ENCODE measurements at places on chromosomes 3 and 15.

DNA sequence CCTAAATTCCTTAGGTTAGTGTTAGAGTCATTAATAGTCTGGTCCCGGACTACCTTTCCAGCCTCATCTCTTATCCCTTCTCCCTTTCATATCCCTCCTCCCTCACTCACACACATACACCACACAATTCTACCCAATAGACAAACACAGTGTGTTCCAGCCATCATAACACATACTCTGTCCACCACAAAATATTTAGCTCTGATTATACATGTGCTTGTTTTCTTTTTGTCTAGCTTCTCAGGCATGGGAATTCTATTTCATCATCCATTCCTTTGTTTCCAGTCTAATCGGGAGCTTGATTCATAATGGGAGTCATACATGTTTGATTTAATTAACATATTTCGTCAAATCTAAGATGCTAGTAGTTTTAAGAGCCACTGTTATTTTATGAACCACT is 161.8 kb upstream of the BFSP2 start:
- DNase-seq = no peak

DNA sequence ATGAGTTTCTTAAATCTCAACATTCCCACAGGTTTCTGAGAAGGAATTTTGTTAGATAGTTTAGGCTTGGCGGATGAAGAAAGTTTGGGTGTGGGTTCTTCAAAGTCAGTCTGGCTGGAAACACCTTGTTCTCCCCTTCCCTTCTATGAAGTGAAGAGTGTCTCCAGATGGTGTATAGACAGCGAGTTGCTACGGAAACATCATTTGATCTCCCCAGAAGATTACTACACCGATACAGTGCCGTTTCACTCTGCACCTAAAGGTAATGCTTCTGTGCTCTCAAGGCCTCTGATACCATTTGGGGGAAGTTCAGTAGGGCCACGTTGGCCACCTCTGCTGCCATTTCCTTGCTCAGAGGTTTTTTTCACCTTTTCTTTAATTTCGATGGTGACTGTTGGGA is 20.6 kb downstream of the DLEC1 start:
- DNase-seq = no peak

DNA sequence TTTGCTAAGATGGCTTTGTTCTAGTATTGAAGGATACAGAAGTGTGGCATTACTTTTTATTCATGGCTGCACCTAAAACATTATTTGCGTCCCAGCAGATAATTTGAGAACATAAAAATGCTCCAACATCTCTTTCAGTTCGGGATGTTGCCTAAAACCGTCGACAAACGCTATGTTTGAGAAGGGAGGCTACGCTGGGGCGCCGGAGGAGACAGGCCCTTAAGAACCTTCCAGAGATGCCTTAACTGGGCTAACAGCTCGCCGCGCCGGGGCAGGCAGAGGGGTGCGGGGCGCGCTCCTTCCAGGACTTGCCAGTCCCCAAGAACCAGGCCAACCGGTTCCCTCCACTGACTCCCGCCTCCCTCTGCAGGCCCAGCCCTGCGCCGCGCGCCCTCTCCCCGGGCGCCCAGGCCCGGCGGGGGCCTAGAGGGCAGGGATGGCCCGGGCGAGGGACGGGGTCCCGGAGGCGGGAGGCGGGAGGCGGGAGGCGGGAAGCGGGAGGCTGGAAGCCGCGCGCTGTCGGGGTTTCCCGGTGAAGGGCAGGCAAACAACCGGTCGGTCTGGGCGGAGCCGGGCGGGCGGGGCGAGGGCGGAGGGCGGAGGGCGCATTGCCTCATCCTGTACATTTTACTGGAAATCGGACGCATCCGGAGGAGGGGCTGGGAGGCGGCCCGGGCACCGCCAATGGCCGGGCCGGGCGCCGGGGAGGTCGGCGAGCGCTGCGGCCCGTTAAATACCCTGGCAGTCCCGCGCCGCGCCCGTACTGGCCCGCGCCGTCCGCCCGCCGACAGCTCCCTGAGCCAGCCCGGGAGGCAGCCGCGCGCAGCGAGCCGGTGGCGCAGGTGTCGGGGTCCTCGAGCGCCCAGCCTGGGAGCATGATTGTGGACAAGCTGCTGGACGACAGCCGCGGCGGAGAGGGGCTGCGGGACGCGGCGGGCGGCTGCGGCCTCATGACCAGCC is at the start of gene NFKBIZ:
TSS of gene NFKBIZ (plus strand) at position 761 of the 960 bp plus-strand sequence. CDS start at position 876, 115 bp downstream.
- DNase-seq = peak; percentile 98

DNA sequence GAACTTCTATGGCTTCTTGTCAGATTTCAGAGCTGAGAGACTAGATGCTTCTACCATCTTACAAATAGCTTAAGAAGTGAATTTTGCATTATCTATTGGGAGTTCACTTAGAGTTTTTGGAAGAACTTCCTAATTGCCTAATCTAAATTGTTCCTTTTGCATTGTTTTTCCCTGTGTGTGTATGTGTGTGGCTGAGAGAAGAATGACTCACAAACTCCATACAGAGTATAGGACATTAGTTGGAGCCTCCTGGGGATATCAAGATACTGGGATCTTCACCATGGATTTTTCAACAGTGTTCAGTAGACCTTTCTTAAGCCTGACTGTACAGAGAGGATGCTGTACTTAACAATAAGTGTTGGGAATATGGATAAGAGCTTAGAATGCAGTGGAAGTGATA is 10.9 kb downstream of the TLNRD1 start:
- no peak for DNase-seq

DNA sequence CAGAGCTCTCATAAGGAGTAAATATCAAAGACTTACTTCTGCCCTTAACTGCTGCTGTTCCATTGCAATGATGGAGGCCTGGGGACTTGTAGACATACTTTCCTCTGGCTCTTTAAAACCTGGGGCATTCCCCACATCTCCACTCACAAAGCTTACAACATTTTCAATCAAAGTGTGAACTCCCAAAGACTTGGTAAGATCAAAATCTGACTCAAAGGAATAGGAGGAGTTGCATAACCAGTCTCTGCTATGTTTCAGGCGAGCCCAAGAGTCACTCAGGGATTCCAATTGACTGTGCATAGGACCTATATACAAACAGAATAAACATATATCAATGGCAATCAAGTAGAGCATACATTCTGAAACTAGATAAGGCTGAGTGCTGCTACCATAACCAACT is 101.5 kb downstream of the FBXL22 start:
- no peak for DNase-seq

- DNase-seq = no peak
Measured at GRCh38 chr15:55737373-55737772, 5.6 kb downstream of the PRTG start.

- DNase-seq = no peak
Measured at GRCh38 chr15:48643206-48643605, 2.3 kb downstream of the FBN1 start.

- peak; percentile 92 for DNase-seq
Measured at GRCh38 chr3:16399473-16399872, 114.0 kb downstream of the RFTN1 start.

GRCh38 chr3:125389282-125389681 is 14.2 kb upstream of the ZNF148 start:
- DNase-seq = no peak

DNA sequence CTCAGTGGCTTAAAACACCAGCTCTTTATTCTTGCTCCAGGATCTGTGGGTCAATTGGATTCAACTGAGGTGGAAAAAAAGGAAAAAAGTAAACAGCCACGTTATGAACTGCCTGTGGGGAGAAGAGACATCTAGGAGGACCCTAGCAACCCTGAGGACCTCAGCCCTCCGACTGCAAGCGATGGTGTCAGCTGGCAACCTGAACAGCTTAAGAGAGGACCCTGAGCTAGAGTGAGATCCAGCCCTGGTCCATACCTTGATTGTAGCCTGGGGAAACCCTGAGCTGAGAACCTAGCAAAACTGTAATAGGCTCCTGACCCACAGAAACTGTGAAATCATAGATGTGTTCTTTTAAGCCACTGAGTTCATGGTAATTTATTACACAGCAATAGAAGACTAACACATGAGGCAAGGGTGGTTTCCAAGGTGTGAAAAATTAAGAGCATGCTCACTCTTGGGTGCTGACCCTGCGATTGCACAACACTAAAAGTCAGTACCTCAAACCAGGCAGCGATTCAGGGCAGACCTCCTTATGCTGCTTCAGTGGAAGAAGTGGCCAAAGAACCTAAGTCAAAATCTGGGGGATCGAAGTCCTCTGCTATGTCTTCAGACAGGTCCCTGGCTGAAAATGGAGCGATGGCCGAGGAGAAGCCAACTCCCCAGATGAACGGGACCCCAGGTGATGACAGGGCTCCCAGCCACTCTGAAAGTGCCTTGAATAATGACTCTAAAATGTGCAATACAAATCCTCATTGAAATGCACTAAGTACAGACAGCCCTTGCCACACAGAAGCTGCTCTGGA is 57.7 kb downstream of the GASK1A start:
- no peak for DNase-seq

GRCh38 chr3:149115114-149115513 is 14.3 kb upstream of the HPS3 start:
- DNase-seq = no peak

DNA sequence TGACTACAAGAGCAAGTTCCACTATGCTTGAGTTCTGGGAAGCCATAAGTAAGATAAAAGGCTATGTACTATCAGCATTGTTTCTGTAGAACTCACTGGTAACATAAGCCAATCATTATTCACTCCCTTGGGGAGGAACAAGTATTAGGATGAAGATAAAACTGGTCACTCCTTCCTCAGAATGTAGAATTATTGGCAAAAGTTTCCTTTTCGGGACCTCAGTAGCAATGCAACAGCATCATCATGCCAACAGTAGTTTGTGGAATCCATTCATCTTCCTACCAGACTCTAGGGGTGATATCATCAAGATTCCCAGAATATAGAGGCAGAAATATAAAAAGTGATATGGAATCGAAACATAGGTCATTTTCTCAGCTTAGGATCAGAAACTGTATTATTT is 209.5 kb downstream of the PLOD2 start:
- no peak for DNase-seq

GRCh38 chr15:31471731-31472430 is 145.2 kb downstream of the KLF13 start:
- peak; percentile 83 for DNase-seq

DNA sequence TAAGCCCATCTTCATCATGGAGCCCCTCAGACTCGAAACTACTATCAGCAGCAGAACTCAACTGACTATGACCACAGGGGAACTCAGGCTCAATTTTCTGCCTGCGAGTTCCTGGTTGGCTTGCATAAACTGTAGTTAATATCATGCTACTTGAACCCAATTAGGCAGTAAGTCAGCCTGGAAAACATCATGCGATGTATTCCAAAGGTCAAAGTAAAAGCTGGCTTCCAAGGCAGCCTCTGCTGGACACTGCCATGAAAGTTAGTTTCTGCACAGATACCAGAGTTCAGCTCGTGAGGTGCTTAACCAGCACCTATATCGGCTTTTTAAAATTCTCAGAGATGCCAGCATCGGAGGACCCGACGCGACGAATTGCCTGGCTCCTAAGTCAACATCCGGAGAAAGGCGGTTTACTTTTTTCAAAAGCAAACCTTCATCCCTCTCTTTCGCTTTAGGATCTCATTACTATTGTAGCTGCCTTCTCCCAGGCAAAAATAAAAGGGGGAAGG is 3.8 kb downstream of the ANP32A start:
- DNase-seq = peak; percentile 61

- peak; percentile 34 for DNase-seq
Measured at GRCh38 chr3:47578691-47579632, at the start of gene CSPG5. CSPG5 (minus strand) TSS chr3:47578865; CDS start chr3:47578693, 172 bp downstream.

- DNase-seq = no peak
Measured at GRCh38 chr3:28590860-28591259, 242.2 kb upstream of the AZI2 start.

DNA sequence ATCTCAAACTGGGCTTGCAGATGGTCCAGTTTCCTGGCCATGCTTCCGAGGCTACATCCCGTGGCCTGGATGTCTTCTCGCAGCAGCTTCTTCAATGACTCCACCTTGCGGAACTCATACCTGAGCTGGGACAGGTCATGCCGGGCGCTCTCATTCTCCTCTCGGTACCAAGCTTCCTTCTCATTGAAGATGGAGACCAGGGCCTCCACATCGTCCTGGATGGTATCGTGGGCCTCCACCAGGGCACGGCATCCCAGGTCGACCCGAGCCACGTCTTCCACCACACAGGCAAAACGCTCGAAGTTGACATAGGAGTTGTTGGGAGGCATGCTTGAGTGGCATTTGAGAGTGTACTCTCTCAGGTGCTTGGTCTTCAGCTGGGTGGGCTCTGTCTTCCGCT is 89.2 kb upstream of the HERC1 start:
- no peak for DNase-seq

GRCh38 chr3:35908366-35909232 is 269.3 kb downstream of the ARPP21 start:
- peak; percentile 44 for DNase-seq

DNA sequence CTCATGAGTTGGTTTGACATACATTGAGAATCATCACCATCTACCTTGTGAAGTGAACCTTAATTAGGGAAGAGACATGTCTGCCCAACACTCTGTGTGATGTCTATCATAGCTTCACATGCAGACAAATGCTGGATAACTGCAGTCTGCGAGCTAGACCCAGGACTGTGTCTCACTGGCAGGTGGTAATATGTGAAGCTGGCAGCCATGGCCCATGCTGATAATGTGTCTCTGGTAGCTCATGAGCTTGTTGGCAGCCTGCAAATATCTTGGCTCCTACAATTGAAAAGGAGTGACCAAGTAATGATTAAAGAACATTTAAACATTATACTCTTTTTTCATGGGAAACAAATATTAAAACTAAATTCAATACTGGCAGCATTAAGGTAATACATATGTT is 234.8 kb downstream of the CHST2 start:
- DNase-seq = no peak

DNA sequence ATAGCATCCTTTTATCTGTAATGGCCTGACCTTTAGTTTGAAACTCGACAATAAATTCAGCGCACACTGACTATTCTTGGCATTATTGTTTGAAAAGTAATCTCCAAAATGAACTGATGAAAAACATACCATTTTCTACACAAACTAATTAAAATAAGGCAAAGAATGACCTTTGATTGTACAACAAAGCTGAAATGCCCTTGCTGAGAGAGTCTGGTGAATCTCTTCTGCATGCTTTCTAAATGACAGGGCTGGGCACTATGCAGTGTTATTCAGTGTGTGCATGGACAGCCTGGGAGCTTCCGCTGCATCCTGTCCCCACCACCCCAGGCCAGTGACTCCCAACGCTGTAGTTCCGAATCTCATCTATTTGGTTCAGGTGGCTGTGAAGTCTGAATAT is 530.8 kb downstream of the FOXP1 start:
- no peak for DNase-seq

DNA sequence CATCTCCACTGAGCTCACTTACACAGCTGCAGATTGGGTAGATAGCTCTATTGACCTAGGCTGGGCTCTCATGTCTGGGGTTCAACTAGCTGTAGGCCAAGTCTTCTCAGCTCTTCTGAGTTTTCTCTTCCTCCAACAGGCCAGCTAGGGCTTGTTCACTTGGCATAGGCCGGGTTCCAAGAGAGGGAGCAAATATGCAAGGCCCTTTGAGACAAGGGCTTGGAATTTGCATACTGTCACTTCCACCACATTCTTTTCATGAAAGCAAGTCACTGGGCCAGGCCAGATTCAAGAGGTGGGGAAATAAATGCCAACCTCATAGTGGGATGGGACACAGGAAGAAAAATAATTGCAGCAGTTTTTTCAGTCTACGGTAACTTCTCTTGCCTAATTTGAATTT is 25.2 kb downstream of the PIGB start:
- no peak for DNase-seq

All from foreskin fibroblast (primary cell).